ENCODE measurements at places on chromosomes 13 and 19.

GRCh38 chr19:28426110-28426729 is 786.7 kb downstream of the UQCRFS1 start:
- no peak for DNase-seq

GRCh38 chr19:51565583-51565982 is 5.5 kb upstream of the ZNF175 start:
- DNase-seq, result peak; percentile 36

DNA sequence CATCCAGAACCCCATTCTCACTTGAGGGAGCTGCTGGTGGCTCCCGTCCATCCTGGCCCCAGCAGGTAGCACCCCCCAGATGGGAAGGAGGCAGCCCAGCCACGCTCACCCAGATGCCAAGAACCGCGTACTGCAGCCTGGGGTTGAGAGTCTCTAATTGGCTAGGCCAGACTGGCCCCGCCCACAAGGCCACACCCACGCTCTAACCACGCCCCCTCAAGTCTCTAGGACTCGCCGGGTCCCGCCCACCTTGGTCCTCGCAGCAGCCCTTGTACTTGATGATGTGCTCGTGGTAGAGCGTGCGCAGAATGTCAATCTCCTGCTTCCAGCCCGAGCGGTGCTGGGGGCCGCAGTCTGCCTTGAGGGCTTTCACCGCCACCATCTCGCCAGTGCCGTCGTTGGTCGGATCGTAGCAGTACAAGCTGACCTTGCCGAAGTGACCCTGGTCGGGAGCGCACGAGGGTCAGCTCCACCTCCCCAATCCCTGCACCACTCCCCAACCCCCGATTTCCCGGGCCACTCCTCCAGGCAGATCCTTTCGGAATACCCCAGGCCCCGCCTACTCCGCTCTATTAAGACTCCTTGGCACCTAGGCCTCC is 14.5 kb upstream of the ICAM3 start:
- DNase-seq, result peak; percentile 42

DNA sequence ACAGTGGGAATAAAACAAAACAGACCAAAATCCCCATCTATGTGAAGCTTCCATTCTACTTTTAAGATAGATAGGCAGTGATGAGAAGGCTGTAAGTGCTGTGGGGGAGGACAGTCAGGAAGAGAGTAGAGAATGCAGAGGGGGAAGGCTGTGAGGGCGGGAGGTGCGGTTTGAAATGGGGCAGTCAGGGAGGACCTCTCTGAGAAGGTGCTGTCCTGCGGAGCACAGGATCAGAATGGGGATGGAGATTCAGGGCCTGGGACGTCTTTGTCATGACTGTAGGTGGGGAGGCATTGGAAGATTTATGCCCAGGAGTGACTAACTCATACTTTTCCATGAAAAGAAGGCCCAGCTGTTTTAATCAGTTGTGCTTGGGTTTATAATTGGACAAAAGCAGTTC is 3.9 kb upstream of the GPR183 start:
- peak; percentile 65 for DNase-seq

- DNase-seq, result peak; percentile 24
Measured at GRCh38 chr19:6723108-6723618, 2.7 kb upstream of the C3 start.

DNA sequence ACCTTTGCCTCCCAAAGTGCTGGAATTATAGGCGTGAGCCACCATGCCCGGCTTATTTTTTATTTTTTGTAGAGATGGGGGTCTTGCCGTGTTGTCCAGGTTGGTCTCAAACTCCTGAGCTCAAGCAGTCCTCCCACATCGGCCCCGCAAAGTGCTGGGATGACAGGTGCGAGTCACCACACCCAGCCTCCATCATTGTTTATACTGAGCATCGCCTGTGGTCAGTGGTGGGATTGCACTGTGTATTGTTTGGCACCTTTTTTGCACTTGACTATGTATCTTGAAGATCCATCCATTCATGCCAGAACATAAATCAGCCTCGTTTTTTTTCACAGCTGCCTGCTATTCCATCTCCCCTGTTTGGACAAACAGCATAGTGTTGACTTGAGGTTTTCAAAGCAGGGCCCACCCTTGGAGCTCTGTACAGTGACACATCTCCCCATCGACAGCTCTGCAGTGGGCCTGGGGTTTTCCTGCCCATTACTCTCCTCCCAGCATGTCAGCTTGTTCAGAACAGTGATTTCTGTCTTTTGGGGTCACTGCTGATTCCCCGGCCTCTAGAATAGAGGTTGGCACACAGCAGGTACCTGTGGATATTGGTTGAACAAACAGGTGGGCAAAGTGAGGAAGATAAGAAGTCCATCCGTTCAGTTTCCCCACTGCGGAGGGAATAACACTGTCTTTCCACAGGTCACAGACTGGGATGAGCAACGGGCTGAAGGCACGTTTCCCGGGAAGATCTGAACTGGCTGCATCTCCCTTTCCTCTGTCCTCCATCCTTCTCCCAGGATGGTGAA is 8.2 kb upstream of the UPK1A start:
- no peak for DNase-seq

DNA sequence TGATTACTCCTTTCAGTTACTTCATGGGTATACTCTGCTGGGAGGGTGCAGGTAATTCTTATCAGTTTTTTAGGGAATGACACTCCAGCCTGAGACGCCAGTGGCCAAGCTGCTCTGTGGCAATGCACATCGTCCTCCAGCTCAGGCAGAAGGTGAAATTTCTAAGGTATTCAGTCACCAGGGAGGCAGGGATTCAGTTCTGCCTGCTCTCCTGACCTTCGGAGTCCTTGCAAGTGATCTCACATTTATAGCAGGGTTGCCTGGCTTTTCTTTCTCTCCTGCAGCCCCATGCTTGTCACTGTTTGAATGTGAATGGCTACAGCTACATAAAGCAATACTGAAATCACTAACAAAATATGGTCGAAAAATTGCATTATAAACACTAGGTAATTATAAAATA is 1447.5 kb downstream of the EFNB2 start:
- no peak for DNase-seq

DNA sequence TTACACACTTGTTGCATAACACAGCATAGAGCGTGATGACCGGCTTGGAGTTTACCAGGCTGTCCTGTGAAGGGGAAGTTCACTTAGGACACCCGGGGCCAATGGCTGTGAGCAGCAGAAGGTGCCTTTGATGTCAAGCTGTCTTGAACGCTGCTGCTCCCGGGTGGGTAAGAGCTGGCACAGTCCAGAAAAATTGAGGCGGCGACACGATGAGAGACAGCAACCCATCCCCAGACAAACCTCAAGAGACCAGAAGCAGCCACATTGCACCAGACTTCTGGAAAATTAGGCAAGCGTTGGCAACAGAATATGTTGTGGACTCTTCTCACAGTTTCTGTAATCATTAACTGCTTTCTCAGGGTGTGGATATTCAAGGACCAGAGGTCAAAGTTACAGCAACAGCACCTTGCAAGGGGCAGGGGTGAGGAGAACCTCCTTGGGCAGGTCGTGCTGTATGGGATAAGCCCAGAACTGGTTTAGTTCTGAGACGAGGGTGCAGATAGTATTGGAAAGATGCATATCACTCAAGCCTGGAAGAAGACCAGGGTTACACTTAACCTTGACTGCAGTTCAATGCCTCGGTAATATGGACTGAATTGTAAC is 10.1 kb downstream of the NFILZ start:
- no peak for DNase-seq

GRCh38 chr19:39362682-39363657 is 20.7 kb downstream of the SAMD4B start:
- peak; percentile 56 for DNase-seq

DNA sequence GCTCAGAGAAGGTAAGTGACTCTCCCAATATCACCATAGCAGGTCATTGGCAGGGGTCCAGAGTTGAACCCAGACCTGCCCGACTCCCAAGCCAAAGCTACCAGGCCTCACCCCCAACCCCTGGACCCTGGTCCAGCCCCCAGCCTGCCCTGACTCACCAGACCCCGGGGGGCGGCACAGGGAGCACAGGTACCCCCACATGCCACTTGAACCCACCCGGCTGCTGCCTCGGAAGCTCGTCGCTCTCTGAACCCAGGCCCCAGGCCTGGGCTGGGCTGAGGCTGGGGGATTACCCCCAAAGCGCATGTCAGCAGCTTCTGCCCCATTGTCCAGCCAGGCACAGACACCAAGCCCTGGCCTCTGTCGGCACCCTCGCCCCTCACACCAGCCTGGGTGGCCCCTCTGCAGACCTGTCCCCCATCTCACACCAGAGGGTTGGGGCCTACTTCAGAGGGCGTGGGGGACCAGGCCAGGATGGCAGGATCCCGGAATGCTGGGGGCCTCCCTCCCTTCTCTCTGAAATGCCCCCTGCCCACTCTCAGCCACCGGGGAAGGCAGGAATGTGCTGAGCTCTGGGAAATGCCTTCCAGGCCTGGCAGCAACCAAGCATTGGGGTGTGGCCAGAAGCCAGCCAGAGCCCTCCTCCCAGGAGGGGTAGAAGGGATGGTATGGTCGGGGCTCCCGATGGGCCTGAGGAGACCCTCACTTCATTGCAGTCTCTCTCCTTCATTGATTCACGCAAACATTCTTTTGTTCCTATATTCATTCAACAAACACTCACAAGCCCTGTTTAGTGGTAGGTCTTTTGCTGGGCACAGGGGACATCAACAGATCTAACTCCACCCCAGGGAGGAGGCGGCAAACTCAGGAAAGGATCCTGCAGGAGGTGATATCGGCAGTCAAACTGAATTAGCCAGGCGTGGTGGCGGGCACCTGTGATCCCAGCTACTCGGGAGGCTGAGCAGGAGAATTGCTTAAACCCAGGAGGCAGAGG is 1.7 kb upstream of the PRX start:
- DNase-seq, result no peak

DNA sequence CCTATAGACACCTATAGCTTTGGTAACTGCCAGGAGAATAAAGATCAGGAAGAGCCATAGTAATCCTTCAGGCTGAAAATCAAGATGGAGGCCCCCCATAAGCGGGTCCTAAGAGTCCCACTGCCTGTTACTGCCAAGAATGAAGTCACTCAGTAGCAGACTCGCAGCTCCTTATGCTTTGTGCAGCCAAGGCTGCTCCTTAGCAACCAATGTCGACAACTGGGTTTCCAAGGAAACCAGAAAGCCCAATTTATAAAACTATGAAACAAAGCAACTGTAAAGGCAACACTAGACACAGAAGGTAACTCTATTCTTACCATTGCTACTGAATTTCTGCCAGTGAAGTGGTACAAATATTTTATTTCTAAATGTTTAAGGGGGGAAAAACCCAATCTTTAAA is 56.5 kb downstream of the DCLK1 start:
- no peak for DNase-seq

GRCh38 chr13:23380534-23380933 is 53.0 kb downstream of the SACS start:
- DNase-seq, result peak; percentile 60

DNA sequence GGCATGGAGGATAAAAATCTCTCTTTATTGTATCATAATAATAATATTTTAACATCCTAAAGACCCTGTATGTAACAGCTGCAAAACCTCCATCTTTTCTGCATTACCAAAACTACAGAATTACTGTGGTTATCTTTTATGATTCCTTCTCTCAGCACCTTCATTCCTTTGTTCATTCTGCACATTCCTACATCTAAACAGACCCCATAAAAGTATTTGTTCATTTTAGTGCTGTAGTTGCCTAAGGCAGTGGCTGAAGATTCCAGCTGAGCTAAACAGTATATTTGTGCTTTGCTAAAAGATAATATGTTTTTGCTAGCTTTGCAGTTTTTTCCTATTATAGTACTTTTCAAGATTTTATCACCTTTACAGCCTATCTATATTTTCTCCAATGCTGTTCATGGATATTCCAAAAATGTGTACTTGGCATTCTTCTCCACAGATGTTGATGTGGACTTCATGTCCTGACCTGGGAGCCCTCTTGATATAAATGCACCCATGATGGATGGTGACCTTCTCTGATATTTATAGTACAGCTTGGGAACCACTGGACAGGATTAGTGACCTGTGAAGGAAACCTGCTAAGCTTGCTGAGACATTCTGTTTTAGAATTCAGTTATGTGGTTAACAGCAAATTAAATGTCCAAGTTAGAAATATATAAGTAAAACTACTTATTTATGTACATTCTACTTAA is 2832.9 kb upstream of the PCDH20 start:
- no peak for DNase-seq

DNA sequence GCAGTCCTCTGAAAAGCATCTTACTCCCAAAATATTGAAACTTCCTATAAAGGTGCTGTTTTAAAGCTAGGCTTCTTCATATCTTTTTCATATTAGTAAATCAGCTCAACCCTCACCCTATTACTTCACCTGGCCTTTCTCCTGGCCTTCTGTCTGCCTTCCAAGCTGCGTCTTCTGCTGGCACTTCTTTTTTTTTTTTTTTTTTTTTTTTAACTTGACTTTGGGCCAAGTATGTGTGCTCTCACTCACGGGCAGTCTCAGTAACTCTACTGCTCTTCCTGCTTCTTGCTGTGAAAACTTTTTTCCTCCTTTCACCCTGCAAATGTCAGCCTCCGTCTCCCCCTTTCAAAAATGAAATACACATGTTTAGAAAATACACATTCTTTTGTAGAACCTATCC is 41.2 kb upstream of the KCTD4 start:
- peak; percentile 60 for DNase-seq

GRCh38 chr19:50500060-50500752 is 10.8 kb downstream of the JOSD2 start:
- peak; percentile 24 for DNase-seq
